ENCODE measurements at places on chromosomes 1 and 21.

DNA sequence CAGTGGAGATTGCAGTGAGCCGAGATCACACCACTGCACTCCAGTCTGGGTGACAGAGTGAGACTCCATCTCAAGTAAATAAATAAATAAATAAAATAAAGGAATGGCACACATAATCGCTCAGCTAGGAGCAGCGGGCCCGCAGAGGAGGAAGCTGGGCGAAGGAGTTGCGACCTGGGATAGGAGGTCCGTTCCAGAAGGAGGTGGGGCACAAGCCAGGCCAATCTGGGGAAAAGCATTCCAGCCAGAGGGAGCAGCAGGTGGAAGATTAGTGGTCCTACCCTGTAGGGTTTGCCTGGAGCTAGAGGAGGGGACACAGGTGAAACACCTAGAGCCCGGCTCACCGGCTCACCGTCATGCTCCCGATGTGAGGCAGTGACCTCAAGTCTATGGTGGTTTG is 40.3 kb upstream of the CASZ1 start:
- DNase-seq, result no peak

DNA sequence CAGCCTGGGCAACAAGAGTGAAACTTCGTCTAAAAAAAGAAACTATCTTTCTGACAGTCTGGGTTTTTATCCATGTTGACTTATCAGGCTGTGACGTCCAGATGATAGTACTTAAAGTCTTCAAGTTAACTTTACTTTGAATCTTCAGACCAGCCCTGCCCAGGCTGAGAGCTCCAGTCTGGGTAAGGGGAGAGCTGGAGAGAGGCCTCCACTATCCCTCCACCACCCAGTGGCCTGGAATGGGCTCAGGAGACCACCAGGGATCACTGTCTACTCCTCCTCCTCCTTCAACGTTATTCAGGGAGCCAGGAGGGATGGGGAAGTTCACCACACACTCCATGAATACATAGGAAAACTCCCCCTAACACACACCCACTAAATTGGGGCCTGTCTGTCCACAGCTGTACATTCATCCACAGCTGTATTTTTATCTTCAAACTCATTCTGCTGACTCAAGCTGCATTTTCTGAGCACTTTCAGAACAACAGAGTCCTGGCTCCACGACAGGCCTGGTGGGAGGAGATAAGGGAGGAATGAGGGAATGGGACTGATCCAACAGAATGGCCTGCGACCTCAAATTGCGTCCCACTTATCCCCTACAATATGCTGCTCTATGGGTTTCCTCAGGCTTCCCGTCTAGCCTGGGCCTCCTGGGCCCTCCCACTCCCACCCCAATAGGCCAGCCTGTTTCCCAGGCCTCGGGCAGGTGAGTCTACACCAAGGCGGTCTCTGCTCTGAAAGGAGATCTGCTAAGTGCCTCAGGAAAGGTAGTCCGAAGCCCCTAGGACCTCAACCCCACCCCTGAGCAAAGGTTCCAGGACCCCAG is 1.8 kb downstream of the SLC45A3 start:
- DNase-seq, result no peak

DNA sequence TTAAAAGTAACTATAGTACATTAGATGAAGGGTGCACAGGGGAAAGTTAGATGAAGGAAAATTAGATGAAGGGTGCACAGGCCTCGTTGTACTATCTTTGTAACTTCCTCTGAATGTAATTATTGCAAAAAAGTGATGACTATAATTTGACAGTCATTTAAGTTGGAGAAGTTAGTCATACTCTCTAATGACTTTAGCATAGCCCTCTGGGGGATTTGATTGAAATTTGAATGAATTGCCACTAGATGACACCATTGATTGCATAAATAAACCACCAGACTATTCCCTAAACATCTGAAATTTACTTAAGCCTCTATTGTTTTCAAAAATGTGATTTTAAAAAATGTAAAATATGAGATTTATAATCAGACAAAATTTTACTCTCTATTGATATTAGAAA is 102.6 kb downstream of the TPR start:
- DNase-seq, result no peak

- DNase-seq, result no peak
Measured at GRCh38 chr21:36508948-36509347, 29.0 kb upstream of the CLDN14 start.

DNA sequence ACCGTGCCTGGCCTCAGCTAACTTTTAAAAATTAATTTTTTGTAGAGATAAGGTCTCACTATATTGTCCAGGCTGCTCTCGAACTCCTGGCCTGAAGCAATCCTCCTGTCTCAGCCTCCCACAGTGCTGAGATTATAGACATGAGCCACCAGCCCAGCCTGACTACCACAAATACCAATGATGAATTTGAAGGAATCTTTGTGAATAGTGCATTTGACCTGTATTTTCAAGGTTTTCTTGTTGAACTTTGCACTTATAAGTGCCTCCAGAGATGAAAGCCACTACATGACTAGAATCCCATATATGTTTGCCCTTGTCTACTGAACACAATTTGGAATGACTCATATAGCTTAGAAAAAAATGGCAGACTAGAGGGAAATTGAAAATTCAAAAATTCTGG is 297.3 kb downstream of the NFIA start:
- no peak for DNase-seq

- DNase-seq, result no peak
Measured at GRCh38 chr1:206419783-206420182, 50.5 kb upstream of the IKBKE start.

Data from right kidney (tissue), 9 donors.